ENCODE measurements at places on chromosomes 2 and 18.

DNA sequence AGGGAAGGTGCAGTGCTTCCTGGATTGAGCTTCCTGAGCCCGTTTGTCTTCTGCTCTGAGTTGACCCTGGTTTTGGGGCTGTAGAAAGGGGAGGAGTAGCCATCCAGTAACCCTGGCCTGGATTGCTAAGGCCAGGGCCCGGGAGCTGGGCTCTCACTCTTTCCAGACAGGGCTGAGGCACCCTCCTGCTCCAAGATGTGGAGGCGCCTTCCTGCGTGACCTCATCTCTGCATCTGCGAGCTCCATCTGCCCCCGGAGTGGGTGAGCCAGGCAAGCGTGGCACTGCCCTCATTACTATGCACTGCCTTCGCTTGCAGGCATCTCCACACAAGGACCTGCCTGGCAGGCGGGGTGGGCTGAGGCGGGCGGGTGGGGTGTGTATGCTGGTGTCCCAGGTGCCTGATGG, 58.0 kb downstream of the RAB31 start:
- DNase-seq, result no peak

- no peak for DNase-seq
Measured at GRCh38 chr2:205914213-205915129, 171.5 kb downstream of the INO80D start.

GRCh38 chr2:19787134-19787533, 114.6 kb downstream of the TTC32 start:
- no peak for DNase-seq

DNA sequence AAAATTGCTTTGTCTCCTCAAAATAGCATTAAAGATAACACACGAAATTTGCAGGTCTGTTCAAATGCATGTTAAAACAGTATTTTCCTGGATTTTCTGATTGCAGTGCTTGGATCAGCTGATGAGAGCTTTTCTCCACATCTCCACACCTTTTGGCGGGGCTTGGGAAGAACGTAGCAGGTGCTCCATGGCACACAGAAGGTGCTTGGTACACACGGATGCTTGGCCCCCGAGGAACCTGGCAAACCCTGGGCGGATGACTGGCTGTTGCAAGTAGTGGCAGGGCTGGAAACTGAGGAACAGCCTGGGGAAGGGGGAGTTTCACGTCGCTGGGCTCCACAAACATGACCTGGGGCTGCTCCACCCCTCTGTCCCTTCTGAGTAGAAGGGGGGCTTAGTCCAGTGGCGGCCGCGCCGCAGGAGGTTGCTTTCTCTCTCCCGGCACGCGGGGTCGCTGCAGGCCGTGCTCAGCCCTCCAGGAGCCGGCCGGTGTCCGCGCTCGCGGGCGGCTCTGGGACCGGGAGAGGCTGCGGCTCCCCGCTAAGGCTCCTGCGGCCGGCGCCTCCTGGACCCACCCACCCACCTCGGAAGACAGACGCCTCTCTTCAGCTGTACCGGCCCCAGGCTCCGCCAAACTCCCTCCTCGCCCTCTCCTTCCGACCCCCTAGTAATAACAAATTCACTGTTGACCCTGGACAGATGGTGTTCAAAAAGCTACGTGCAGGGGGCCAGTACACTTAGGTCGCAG, 69.3 kb downstream of the MARCO start:
- DNase-seq, result no peak

DNA sequence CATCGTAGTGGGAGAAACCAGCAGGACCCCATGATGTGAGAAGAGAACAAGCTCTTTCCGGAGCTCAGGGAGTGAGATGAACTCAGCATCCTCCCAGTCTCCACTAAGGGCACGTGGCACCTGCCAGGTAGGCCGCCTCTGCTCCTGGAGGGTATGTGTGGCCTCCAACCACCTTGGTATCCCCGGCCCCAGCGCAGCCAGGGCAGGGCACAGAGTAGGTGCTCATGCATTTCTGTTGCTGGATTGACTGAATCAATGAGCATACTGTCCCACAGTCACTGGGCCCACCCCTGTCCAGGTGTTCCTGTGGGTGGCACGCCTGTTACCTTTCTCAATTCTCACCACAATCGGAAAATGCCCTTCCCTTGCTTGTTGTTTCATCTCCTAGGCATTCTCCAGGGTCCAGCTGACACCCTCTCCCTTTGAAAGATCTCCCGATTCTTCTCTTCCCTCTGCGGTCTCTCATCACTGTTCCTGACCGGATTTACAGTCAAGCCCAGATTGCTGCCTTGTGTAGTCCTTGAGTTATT, 138.5 kb upstream of the SMAD2 start:
- no peak for DNase-seq

- DNase-seq, result no peak
Measured at GRCh38 chr18:11553098-11553940, 56.1 kb upstream of the SLC35G4 start.

GRCh38 chr18:48781163-48781987, 169.4 kb downstream of the SMAD7 start:
- no peak for DNase-seq

DNA sequence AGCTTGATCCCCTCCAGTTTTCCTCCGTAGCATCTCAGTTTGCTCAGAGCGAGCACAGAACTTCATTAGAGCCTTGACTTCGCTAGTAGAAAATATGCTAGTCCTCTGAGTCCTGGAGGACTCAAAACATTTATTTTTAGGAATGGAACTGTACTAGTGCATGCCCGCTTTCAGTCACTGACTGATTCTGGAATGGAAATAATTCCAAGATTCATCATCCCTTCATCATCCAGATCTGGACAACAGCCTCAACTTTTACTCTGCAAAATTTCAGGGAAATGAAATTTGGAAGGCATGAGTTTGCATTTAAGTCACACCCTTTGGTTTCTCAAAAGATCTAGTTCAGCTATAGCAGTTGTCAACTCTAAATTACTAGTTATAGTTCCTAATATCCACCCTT, 304.6 kb downstream of the XIRP2 start:
- no peak for DNase-seq

DNA sequence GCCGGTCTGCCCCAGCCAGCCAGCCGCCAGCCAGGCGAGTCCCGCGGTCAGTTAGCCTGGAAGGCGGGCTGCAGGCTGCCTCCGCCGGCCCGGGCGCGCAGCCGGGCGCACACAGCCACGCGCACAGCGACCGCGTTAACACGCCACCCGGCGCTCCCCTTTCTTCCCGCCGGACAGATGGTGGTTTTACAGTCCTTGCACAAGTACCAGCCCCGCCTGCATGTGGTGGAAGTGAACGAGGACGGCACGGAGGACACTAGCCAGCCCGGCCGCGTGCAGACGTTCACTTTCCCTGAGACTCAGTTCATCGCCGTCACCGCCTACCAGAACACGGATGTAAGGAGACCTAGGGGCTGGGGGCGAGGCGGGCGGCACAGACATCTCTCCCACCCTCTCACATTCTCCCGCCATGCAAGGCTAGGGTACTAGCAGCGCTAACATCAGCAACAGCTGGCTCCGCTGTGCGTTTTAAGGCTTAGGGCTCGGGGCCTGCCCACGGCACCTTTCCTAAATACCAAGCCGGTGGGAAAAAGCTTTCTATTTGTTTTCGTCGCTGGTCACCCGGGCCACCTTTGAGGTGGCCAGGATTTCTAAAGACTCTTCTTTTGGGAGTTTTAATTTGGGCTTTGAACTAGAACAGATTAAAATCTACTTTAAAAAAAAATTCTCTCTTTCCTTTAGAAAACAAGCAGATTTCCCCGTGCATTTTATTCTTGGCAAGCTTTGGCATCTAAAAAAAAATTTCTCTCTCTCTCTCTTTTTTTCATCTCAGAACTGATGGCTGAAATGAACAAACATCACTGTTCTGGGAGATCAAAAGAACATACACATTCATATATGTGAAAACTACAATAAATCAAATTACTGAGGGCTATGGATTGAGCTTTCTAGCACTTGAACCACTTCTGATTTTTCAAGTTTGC, 2.9 kb downstream of the TBR1 start:
- DNase-seq, result no peak

GRCh38 chr2:40374543-40375240, 77.2 kb downstream of the SLC8A1 start:
- DNase-seq, result no peak

- DNase-seq, result no peak
Measured at GRCh38 chr18:58087928-58088690, 44.1 kb downstream of the NEDD4L start.

GRCh38 chr18:42401131-42401673, 446.2 kb downstream of the PIK3C3 start:
- no peak for DNase-seq

GRCh38 chr18:55287935-55288868, 299.8 kb downstream of the TCF4 start:
- DNase-seq, result no peak

DNA sequence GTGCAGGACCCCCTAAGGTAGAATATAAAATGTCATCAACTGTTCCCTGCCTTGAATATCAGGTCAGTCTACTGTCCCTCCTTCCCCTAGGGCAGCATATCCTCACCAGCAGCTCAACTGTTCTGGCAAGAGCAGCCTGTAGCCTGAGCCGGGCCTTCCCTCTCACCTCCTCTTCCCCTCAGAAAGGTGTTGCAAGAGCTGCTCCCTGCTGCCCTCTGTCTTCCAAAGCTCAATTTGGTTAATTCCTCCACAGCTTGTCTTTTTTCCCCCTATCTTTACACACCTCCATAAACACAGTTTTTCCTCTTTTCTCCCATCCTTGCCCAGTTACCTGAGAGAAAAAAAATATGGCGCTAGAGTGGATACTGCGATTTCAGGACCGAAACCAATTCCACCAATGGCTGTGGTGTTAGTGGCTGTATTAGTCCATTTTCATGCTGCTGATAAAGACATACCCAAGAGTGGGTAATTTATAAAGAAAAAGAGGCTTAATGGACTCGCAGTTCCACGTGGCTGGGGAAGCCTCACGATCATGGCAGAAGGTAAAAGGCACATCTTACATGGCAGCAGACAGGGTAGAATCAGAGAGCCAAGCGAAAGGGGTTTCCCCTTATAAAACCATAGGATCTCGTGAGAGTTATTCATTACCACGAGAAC, 184.7 kb downstream of the MREG start:
- DNase-seq, result peak; percentile 56

DNA sequence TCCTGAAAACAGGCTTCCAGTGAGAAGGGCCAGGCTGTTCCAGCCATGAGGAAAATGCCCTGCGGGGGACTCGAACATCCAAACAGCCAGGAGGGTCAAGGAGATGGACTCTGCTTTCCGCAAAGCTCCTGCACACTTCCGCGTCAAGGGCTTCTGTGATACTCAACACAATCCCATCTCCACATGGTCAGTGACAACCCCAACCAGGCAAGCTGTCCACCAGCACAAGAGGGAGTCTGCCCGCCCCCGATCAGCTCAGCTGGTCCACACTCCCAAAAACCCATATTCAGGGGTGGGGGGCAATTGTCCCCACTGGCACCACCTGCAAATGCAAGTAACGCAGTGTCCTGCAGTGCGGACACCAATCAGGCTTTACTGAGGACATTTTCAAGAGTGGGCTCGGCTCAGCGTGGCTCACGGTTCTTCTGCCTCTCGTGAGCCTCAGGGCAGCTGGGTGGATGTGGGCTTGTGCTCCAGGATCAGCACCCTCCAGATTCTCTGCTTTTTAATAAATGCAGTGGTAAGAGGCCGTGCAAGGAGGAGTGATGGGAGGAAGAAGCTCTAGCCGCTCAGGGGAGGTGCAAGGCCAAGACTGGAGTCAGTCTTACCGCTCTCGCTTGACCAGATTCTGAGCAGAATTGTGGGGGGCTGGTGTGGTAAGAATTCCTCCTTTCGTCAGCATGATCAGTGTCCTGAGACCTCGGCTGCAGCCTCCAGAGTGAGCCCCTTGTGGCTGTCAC, 19.5 kb upstream of the CIDEA start:
- no peak for DNase-seq

- DNase-seq, result no peak
Measured at GRCh38 chr2:85579266-85579935, 2.0 kb downstream of the VAMP8 start.

GRCh38 chr2:191032588-191033429, 18.8 kb upstream of the STAT1 start:
- no peak for DNase-seq

GRCh38 chr2:18005411-18005810, 126.9 kb downstream of the KCNS3 start:
- DNase-seq, result no peak

DNA sequence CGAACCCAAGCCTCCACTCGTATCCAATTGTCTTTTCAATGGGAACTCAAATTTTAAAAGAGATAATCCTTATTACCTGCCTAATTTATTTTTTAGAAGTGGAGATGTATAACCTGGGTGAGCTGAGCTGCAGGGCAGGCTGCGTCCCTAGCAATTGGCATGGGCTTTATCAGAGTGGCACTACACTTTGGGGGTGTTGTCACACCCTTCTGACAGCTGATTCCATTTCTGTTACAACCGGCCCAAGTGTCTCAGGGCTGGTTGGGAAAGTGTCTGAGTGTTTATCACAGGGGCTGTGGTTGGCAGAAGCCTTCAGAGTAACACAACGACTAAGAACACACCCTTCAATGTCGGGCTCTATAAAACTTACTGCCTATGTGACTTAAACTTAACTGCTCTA, 295.0 kb downstream of the SMAD2 start:
- DNase-seq, result no peak

DNA sequence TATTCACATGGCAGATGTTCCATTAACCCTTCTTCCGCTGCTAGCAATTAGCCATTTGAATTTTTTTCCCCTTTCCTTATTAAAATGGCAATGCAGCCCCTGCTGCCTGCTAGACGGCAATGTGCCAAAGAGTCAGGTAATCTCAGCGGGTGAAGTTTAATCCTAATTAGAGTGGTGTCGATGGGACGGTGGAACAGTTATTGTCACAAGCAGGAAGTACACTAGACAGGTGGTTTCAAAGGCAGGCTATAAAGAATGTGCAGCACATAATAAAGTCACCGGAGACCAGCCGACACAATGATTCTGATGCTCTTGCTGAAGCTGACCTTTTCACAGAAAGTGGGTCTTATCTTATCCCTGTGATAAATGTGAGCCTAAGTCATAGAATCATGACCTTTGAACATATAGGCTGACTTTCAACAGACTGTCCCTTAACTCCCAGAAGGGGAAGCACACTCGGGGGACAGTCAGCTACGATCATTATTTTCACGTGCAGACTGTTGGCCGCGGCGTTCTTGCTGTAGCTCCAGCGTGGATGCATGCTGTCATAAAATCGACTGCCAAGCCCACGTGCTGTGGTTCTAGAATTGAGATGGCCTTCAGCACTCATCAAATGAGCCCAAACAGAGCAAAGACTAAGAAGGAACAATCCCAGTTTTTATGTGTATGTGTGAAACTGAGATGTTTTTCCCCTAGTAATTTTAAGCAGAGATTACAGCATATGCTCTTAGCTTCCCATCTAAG, 926.2 kb upstream of the SOX11 start:
- no peak for DNase-seq

Data from CD8-positive, alpha-beta T cell (primary cell).